HT1080 (cell line): ENCODE measurements at places on chromosomes 5 and 9. TPM values are rescaled to one million over a fixed set of nuclear protein-coding genes. Genes with fewer than 3 reads are reported as not detected.

DNA sequence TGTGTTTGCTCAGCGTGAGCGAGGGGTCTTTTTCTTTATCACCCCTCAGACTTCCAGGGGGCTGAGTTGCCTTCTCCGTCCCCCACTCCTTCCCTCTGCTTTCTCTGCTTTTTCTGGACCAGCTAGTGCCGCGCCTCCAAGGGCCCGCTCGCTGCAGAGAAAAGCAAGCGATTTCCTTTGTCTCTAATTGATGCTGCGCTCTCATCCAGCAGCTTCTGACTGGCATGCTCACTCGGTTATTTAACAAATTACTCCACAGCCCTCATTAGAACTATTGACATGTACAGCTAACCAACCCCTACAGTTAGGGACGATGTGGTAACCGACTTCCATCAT is 288.0 kb downstream of the ELAVL2 start:
- no peak for DNase-seq

DNA sequence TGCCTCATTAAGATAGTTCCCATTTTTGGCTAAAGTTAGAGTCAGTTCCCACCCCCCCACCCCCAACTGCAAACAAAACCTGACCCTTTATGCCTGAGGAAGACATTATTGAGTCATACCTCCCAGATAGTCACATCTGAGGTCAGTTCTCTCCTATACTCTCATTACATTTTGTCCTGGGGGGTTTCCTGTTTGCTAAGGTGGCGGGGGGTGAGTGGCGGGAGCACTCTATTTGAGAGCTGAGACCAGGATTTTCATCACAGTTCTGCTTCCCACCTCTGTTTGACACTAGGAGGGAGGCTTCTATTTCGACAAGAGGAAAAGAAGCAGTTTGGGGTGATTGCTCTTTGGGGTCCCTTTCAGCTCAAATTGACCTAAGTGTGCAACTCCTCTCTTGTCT is 59.4 kb upstream of the ICE1 start:
- DNase-seq, result peak; percentile 71

DNA sequence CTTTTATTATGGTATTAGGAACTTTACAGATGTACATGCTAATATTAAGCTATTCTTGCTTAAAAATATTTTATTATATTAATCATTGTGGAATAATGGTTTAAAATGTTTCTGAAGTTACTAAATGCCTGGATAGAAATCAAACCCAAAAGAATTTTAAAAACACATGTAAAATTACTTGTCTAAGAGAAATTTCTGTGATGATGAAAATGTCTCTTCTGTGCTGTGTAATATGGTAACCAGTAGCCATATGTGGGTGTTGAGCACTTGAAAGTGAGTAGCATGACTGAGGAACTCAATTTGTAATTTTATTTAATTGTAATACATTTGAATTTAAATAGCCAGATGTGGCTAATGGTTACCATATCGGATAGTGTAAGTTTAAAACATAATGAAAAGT is 66.7 kb upstream of the HSPB3 start:
- DNase-seq, result no peak

DNA sequence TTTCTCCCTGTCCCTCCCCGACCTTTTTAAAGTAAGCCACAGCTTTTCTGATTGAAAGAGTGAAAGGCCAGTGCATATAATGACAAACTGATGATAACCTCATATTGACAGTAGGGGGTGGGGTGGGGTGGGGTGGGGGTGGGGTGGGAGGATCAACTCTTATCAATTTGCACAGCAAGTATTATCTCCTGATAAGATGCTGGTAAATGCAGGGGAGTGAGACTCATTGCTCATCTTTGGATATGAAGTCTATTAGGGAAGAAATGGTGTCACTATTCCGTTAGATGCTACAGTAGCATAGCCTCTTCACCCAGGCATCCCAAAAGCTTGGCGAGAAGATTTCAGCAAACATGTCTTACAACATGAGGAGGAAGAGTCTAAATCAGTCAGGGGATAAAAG is 38.9 kb upstream of the HMGCS1 start:
- no peak for DNase-seq

DNA sequence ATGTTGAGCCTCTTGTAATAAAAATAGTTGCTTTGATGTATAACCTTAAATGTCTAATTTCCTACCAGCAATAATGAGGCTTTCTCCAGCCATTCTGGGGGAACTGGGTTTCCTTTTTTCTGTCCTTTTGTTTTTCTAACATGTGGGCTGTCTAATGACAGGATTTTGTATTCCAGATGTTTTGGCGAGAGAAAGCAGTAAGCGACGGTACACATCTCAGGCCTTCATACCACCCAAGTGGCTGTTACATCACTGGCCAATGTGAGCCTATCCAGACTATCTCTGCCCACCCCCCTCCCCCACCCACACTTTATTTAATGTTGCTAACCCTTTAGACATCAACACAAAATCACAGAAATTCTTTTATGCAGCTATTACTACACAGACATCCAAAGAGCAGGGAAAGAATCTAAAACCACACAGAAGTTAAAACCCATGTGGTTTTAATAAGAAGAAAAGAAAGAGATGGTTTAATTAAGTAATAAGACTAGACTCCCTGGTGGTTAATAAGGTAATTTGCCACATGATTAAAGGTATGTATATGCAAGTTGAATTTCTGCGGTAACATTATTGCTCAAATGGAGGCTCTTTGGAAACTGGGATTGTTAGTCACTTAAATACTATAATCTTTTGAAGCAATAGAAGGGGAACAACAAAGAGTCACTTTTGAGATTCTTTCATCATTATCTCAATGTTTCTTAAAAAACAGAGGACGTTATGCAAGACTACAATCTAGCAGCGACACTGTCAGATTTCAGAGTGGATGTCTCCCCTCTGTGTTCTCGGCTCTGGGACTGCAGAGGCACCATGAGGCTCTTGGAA is 365.1 kb downstream of the ENC1 start:
- DNase-seq, result no peak

- DNase-seq, result no peak
These were observed 20.1 kb downstream of the PCSK1 start for GRCh38 chr5:96412868-96413449.

DNA sequence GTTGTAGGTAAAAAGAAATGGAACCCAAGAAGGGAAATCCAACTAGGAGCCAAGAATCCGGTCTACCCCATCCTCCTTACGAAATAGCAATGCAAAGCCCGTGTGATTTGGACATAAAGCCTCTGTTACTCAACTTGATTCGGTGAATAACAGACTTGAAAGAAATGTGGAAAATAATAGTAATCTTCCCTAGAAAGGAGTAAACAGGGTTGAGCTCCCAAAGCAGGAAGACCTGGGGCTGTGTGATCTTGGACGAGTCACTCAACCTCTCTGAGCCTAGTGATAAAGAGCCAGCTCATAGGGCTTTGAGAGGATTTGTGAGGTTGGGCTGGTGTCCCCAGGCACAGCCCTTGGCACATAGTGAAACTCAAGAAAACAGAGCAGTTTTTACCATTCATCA is 42.7 kb upstream of the IL17B start:
- DNase-seq, result no peak

DNA sequence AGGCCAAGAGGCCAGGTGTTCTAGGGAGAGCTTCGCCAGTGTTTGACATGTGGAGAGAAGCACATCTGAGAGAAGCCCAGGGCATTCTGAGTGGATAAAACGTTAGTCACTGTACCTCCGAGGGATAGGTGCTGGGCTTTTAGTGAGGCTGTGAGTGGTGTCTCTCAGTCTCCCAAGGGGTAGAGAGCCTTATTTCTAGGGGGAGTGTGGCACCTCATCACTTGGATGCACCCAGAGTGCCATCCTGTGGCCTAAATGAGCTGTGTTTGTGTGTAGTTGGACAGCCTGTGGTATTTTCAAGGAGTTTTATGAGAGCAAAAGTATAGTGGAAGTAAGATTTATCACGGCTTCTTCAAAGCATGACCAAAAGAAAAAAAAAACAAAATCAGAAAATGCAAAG is 1046.9 kb upstream of the WWC1 start:
- peak; percentile 29 for DNase-seq

GRCh38 chr9:135260221-135261180 is 173.0 kb downstream of the OLFM1 start:
- no peak for DNase-seq

GRCh38 chr9:115469841-115470240 is 351.9 kb upstream of the TNC start:
- no peak for DNase-seq

GRCh38 chr5:37875051-37875787 is 35.4 kb upstream of the GDNF start:
- peak; percentile 73 for DNase-seq

Gene SV2C
- total RNA-seq, result not detected in 2 replicates

Gene CDKN2A
- total RNA-seq, result not detected in 2 replicates

Gene CCNB1
- total RNA-seq, result 452 and 478 TPM in 2 replicates
